ENCODE measurements at places on chromosomes 6 and 20.

- no peak for DNase-seq
Measured at GRCh38 chr6:167919349-167919748, 78.1 kb upstream of the KIF25 start.

- no peak for DNase-seq
Measured at GRCh38 chr6:70813885-70814284, 143.0 kb downstream of the B3GAT2 start.

DNA sequence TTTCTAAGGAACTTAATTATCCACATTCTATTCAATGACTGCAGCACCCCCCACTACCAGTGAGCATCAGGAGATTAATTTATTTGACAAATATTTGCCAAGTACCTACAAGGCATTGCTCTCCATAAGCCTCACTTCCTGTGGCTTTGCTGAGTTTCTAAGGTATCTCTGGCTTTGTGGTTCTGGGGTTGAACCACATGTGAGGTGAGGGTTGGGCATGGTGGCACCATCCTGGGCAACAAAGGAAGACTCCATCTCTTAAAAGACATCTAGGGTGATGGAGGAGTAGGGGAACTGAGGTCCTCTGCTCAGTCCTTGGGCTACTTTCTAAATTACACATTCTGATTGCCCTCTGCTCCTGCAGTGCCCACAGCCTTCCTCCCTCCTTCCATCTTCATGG lies 25.5 kb upstream of the WFDC2 start:
- DNase-seq = no peak

GRCh38 chr6:54262971-54263370 lies 45.3 kb upstream of the TINAG start:
- no peak for DNase-seq

GRCh38 chr6:87152526-87152955 lies 2.8 kb upstream of the ZNF292 start:
- no peak for DNase-seq

GRCh38 chr20:46838011-46838410 lies 56.6 kb upstream of the EYA2 start:
- no peak for DNase-seq

DNA sequence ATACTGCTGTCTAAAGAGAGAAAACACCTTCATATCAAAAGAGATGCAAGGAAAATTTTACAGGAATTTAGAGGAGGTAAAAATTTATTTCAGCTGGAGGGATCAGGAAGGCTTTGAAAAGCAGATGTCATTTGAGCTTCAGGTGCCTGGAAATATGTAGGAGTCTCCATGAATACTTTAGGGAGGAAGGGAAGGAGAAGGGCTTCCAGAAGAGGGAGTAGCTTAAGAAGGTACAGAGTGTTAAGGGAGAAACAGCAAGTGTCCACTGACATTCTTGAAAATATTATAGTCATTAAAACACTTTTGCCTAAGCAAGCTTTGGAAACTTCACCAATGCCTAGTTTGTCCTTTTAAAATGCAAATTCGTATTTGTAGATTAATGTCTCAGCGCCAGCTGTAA lies 27.2 kb downstream of the L3MBTL3 start:
- no peak for DNase-seq

GRCh38 chr20:25865715-25866656 lies 169.3 kb upstream of the ZNF337 start:
- peak; percentile 72 for DNase-seq
